ENCODE measurements at places on chromosomes 3 and 15.

GRCh38 chr3:11578169-11578568, 65.5 kb downstream of the VGLL4 start:
- DNase-seq, result no peak

DNA sequence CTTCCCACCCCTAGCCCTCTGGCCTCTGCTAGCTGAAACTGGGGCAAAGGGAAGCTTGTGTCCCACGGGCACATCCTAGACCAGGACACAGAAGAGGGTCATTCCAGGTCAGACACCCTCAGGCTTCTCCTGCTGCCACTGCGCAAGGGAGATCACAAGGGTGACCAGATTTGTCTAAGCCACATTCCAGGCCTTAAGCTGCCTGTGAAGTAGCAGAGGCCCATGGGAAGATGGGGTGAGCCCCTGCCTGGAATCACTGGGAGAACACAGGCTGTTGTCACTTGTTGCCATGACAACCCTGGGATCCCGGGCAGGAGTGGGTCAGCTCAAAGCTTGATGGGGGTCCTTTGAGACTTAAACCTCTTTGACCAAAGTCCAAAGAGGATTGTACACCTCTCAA, 10.8 kb downstream of the STRA6 start:
- no peak for DNase-seq

DNA sequence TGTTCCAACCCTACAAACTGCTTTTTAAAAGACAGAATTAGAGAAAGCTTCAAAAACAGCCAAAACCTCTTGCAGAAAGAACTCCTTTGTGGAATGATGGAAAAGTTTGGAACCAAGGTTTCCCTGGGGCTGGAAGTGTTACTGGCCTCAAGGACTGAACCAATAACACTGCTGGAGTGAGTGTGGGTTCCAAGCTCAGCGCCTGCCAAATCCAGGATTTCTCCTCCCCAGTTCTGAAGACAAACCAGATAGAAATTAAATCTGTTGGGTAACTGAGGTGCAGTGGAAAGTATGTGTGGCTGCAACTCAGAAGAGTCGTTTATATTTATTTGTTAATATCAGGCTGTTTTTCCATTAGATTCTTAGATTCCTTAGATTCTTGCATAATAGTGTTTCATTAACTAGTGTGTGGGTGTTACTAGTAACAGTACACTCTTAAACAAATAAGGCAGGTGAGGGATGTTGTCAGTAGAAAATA, 66.5 kb upstream of the FNDC3B start:
- no peak for DNase-seq

- no peak for DNase-seq
These were observed 810 bp downstream of the PTPRG start for GRCh38 chr3:61562042-61562720.

DNA sequence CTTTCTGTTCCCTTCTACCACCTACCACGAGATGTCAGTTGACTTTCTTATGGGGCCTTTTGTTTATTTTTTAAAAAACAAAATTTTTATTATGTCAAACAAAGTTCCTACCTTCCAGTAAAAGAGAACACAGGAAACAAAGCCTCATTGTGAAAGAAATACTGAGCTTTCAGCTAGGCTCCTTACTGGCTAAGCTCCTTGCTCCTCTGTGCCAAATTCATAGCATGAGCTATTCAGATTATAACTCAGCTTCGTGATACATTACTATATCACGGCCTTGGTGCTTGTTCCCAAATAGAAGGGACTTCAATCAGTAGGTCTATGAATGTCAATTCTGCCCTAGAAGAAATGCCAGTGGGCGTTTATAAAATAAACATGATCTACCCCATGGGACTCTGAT, 145.8 kb upstream of the CHRM5 start:
- DNase-seq, result no peak

- peak; percentile 79 for DNase-seq
These were observed 2.7 kb downstream of the RAB8B start for GRCh38 chr15:63191895-63192618.

DNA sequence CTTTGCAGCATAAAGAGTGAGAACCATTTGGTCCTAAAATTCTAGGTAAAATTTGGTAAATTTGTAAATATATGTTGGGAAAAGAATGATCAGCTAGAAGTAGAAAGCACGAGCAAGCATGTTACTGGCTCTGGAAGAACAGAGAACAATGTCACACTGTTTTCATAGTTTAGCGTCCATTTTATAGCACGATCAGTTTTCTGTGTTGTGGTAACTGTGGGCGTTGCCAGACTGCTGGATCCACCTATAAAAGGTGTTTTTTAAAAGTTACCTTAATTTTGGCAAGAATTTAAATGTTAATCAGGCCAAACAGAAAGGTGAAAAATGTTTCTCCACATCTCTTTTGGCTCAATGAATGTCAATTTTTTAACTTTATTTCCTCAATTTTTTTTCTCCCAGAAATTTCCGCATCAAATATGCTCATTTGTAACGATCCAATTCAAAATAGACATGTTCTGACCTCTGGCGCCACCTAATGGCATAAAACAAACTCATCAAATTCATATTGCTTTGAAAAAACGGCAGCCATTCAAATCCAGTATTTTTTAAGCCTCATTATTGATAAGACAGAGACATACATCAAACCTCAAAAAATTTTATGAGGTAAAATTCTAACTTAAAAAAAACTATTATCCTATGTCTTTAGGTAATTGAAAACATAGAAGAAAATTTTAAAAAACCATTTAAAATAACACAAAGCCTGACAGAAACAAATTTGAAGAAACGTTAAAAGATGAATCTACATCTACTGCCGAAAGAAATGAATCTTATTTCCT, 5.5 kb upstream of the GP5 start:
- DNase-seq, result peak; percentile 65

GRCh38 chr3:30605005-30605404, 1.4 kb upstream of the TGFBR2 start:
- DNase-seq, result no peak

DNA sequence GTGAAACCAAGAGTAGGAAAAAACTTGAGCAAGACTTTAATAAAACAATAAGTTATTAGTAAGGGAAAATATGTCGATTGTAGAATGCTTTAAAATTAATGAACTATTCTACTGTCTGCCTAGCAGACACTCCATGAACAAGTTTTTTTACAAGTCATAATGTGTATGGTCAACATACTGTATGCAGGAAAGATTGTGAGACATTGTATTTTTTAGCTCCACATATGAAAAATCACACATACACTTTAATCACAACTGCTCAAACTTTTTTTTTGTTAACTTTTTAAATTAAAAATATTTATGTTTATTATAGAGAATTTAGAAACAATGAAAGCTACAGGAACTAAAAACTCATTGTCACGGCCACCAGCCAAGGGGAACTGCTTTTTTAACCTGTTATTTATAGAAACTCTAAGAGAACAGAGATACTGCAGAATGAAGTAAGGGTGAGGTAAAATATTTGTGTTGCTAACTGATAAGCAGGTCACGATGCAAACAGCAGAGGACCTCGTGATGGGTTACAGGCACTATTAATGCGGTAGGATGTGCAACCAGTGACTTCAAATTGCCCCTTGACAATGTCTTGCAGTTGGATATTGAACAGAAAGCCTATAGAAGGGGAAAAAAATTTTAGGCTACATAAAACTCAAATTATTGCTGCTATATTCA, 53.0 kb downstream of the THSD4 start:
- DNase-seq, result no peak

GRCh38 chr15:73882761-73883419, 9.5 kb downstream of the TBC1D21 start:
- no peak for DNase-seq

DNA sequence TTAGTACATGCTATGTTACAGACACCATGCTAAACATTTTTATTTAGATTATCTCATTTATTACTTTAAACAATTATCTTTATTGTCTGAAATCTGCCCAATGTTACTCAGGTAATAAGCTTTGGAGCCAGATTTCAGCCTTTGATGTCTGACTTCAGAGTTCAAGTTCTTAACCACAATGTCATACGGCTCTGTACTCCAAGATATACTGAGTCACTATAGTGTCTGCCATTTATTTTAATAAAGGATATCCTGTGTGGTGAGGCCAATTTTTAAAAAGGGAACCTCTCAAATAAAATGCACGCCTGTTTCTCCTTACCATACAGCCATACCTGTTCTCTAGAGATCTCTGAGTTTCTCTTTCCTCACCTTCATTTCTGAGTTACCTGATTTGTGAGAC, 193.1 kb downstream of the EPHA3 start:
- DNase-seq, result no peak

DNA sequence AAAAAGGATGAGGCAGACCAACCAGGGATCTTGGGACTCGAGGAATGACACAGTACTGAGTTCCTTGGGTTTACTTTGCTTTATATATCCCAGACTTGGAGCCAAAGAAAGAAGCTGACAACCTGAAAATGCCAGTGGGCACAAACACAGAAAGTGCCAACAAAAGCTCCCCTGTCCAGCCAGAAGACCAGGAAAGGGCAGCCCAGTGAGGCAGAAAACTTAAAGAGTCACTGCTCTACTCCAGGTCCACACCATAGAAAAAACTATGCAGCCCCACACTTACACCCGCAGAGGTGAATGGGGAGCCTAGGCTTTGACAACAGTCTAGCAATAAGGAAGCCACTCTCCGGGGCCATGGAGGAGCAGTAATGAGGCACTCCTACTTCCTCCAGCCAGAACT, 80.3 kb downstream of the FLNB start:
- no peak for DNase-seq

DNA sequence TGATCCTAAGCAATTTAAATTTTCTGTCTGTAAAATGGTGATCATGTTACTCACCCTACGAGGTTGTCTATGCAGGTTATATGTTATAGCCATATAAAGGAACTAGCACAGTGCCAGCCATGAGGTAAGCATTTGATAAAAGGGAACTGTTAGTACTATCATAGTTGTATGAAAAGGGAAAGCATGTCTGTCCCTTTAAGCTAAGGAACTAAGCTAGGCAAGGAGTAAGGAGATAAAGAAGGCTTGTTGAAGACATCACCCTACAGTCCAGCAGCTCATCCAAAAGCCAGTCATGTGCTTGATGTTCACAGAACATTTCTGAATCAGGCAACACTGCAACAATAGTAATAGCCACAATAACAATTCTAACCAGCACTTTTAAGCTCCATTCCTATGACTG, 243.9 kb downstream of the ZBTB20 start:
- DNase-seq, result no peak

GRCh38 chr3:28077572-28077971, 163.8 kb upstream of the CMC1 start:
- DNase-seq, result no peak

DNA sequence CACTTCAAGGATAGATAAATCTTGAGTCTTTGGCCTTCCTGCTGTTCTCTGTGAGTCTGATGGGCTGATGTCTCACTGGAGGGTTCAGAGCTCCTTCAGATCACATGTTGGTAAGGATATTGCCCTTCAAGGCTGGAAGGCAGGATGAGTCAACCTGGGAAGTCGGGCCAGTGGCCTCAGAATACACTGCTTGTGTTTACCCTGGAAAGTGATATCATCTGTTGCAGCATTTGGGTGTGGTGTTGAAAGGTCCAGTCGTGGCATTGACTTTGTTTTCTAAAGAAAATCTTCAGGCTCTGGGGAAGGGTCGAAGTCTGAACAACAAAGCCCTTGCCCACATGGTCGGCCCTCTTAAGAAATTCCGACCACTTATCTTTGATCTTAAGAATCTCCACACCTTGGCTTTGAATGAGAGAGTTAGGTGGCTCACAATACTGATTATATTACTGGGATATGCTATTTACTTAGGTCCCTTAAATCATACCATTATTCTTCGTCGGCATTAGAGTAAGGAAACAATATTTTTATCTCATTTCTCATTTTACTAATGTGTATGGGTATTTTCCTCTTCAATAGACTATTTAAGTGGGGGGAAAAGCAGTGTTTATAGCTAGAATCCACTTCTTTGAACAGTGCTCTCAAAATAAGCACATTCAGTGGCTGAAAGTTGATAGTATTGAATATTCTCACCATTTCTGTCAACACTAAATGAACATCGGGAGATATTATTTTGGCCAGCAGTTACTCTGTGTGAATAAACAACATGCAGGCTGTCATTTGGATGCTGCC, 303.9 kb upstream of the RASGRP1 start:
- no peak for DNase-seq

DNA sequence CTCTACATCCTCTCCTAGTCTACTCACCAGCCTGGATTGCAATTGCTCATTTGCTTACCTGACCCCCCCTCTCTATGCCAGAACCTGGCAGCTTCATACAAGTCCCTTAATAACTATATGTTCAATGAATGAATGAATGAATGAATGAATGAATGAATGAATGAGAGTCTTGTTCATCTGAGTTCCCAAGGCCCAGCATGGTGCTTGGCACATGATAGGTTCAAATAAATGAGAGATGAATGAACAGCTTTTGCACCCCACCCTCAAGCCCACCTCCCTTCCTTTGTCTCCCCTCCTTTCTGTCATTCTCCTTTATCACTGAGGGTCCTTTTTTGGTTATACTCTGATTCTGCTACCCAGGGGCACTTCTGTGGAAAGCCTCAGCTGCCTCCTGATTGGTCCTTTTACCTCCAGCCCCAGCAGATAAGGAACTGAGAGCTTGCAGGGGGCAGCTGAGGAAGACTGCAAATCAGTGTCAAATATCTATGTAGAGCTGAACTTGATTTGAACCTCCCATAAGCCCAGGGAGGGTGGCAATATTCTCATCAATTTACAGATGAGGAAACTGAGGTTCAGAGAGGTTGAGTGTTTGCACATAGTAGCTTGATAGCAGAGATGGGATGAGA, 54.1 kb upstream of the CHRNB4 start:
- DNase-seq, result no peak

GRCh38 chr15:69780981-69781380, 316.7 kb downstream of the TLE3 start:
- DNase-seq, result no peak

GRCh38 chr3:40869939-40870338, 329.4 kb upstream of the CTNNB1 start:
- DNase-seq, result no peak

- DNase-seq, result no peak
These were observed 92.8 kb downstream of the SRGAP3 start for GRCh38 chr3:9156604-9157003.

DNA sequence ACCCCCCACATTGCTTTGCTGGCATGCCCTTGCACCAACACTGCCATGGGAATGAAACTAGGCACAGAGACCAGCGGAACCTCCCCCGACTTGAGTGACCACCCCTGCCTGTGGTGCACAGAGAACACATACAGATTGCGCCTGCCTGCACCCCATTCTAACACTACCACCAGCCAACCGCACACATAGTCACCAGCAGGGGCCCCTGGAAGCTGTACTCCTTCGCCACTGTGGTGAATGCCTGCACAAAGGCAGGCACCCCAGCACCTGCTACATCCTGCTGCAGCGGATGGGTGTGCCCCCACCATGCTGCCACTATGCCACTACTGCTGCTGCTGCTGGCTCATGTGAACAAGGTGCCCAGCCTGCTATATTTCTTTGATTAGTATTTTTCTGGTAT, 27.4 kb upstream of the DNAAF4 start:
- DNase-seq, result peak; percentile 33

GRCh38 chr3:65702202-65702601, 336.5 kb downstream of the MAGI1 start:
- DNase-seq, result no peak

GRCh38 chr3:53708001-53708621, 138.1 kb downstream of the CHDH start:
- DNase-seq, result no peak

GRCh38 chr3:172449466-172450149, 1.4 kb upstream of the GHSR start:
- DNase-seq, result no peak
